ENCODE measurements at places on chromosomes 1 and 21. TPM values are rescaled to one million over a fixed set of nuclear protein-coding genes. Genes with fewer than 3 reads are reported as not detected.

Gene ST6GALNAC5
- not detected for total RNA-seq

Gene SH2D2A
- 0.20 TPM for total RNA-seq

Gene DIO1
- total RNA-seq = not detected

Gene LCE1C
- not detected for total RNA-seq

Gene CYP4Z1
- not detected for total RNA-seq

Gene CD52
- total RNA-seq = not detected

Gene PTPN7
- total RNA-seq = 0.40 TPM
